Mucosa of gallbladder (tissue), 1 donor: ENCODE measurements at places on chromosomes 2 and 18.

DNA sequence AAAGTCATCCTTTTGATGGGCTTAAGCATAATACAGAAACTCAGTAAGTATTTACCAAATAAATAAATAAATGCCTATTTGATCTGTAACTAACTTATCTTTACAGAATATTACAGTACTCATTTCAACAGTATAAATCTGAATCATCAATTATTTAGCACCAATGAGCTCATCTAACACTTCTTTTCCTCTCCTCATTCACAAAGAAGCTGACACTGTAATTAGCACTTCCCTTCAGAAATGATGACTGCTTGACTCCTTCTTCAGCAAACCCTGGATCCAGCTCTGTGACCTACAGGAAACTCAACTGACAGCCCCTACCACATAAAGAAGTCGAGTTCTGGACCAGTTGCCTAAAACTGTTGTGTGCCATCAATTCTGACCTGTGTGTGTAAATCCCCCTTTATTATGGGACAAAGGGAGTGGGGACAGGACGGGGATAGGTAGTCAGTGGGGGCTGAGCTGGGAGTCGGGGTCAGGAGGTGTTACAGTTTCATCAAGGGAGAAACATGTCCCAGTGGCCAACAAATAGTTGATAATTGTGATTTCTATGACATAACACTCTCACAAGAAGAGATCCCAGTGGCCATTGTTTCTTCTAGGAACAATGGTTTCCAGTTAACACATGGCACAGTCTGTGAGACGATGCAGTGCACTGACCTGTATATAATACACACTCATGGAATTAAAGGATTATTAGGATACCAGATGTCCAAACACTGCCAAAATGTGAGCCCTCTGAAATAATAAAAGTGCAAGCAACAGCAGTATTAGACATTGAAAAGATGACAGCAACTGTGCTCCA, 68.7 kb downstream of the STK39 start:
- DNase-seq, result no peak

DNA sequence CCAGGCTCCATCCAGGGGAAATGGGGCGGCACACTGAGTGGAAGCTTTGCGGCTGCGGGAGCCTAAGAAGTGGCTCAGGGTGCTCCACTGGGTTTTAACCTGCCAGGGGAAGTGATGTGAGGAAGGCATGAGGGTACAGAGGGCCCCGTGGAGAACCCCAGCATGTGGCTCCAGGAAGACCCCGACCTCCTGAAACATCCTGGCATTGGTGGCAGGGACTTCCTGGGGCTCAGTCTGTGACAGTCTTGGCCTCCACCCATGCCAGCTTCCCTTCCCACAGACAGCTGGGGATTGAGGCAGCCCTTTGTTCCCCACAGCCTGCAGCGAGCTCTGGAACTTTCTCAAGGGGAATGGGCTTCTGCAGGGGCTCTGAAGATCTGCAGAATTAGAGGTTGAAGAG, 146.6 kb downstream of the TNS1 start:
- DNase-seq, result no peak

DNA sequence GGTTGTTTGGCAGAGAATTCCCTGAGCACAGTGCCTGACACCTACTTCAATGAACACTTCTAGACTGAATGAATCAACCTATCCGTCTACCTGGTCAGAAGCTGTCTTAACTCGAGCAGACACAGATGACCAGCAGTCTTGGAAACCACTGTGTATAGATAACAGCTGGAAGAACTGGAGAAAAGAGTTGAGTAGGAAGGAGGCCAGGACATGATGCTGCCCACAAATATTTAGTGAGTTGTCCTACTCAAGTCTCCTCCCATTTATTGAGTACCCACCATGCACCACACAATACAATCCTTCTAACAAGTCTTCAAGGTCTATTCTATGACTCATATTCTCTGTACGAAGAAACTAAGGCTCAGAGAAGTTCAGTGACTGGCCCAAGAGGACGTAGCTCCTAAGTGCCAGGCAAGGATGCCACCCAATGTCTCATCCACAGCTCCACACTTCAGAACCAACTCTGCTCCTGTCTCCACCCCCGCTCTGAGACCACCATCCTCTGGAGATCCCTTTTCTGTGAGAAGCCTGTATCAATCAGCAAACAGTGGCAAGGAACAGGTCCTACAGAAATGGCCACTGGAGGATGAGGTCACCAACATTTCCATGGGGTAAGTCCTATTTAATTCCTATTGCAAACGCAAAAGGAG, 62.2 kb downstream of the GALNT14 start:
- peak; percentile 17 for DNase-seq

- DNase-seq, result no peak
Measured at GRCh38 chr18:75248426-75249174, 38.0 kb downstream of the TSHZ1 start.

DNA sequence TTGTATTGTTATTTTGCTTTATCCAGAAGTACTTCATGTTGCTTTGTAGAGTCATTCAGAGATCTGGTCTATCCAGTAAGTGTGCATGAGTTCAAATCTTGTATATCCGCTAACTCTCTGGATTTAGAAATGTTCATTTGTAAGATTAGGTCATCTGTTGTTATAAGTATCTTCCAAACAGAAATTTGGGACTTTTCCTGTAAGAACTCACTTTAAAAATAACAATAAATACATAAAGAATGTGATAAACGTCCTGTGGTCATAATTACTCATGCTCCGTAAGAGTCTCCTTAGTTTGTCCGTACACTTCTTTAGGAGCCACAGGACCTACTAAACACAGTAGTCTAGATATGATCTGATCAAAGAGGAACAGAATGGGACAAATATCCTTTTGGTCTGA, 699.9 kb upstream of the SLC8A1 start:
- DNase-seq, result no peak

DNA sequence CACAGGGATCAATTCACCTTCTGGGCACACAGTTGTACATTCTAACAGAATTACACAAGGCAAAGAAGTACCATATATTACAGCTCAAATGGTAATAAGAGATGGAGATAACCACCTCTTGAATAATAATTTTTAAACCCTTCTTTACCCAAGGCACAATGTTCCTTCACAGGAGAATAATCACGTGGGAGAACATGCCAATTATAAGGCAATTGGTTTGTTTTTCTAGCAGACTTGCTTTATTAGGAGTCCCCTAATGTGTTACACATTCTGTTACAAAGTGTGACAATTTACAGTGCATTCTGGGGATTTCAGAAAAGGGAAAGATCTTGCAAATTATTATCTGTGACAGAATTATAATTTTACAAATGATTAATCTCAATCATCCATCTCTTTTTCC, 380.3 kb downstream of the RND3 start:
- DNase-seq, result no peak

- DNase-seq, result no peak
Measured at GRCh38 chr18:23391156-23391555, 61.9 kb upstream of the RIOK3 start.

DNA sequence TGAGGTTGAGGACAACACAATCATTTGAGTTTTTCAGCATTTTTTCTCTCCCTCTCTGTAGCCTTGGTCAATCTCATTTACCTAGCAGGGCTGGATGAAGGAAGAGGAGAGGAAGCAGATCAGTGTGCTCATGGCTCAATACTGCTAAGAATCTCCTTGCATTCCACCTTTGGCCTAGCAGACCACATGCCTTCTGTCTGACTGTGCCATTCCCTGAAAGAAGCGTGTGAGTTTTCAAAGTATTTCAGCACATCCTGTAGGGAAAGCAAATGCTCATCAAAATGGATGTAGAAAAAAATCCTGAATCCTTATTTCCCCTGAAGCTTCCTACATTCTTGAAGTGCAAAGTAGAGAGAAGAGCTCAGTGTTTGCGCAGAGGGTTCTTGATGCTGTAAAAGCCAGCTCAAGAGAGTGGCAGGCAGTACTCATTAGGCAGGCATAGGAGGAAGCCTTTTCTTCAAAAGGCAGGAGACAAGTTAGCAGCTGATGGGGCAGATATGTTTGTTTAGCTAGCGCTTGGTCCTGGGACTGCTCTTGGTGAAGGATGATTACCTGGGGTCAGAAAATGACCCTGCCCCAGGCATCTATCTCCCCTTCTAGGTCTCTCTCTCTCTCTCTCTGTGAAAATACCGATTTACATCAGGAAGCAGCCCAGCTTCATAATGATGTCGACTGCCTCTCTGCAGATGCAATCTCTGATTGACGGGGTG, 14.4 kb upstream of the PIK3C3 start:
- DNase-seq, result no peak
